DMS53 (cell line): ENCODE measurements at places on chromosomes 2 and 18.

- no peak for DNase-seq
Observed at GRCh38 chr2:8022908-8023640, 658.8 kb upstream of the ID2 start.

DNA sequence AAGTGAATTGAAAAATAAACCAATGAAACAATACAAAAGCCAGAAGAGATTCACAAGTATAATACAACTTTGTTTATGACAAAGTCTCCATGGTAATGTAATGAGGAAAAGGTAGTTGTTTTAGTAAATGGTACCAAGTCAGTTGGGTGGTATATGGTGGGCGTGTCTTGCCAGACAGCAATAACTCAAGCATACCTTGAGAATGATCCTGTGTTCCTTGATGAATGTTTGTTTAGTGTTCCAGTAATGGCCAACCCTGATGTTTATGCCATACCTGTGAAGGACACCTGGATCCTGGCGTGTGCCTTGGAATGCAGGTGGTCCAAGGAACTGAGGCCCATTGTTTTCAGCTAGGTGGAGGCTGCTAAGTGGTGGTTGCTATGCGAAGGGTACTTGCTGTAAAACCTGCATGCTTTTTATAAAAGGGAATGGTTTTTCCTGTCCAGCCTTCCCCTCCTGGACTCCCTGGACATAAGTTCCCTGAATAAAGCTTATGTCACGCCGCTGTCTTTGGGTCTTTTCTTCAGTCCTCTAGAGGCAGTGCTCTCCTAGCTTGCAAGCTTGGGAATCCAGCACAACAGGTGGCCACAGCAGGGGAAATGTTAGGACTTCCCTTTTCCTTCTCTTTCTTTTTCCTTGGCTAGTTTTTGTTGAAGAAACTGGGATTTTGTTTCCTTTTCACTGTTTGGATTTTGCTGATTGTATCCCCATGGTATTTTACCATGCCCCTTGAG, 54.7 kb downstream of the MTA3 start:
- no peak for DNase-seq

DNA sequence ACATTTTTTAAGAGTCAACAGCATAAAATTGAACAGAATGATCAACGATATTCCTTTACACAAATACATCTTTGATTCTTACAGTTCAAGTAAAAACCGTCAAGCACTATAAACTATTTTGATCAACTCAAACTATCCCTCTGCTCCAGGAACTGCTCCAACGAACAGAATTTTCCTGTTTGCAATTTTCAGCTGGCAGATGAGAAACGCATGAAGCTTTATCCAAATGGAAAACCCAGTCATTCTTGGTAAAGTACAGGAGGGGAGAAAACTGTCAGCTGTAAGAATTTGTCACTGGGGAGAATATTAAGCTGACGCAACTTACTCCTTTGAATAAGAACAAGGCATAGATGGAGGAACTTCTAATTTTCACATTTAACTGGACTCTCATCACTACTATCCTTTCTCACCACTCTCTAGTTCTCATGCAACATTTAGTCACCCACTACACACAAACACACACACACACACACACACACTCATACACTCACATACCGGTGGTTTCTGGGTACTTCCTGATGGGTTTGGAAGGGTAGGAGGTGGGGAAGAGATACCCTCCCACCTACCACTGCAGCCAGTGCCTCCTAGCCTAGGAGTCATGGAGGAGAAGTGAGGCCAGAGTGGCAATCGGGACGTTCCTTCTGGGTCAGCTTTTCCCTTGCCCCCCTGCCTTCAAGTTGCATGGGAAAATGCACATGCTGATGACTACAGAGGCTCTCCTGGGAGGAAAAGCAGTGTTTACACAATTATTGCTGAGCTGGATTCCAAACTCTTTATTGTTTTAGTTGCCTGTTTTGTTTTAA, 54.0 kb upstream of the SPATS2L start:
- DNase-seq = peak; percentile 36

DNA sequence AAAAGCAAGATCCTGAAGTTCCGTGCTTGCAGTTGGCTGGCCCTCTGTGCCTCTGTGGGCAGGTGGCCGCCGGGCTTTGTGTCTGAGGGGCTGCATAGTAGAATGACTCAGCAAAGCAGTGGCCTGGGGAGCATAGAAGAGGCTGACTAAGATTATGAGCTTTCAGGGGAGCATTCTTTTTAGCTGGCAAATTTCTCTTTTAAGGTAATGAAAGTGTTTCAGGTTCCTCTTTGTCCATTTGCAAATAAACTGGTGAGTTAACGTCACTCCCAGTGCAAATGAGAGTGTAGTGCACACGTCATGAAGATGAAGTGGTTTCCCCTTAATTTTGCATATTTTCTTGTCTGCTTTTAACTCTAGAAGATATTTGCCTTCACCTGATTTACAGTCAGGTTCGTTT, 98.6 kb downstream of the BCL2L11 start:
- DNase-seq = no peak

GRCh38 chr2:113755835-113756354, 547 bp downstream of the SLC35F5 start:
- DNase-seq = peak; percentile 71

GRCh38 chr2:55118643-55119083, 68.4 kb upstream of the RTN4 start:
- peak; percentile 24 for DNase-seq

DNA sequence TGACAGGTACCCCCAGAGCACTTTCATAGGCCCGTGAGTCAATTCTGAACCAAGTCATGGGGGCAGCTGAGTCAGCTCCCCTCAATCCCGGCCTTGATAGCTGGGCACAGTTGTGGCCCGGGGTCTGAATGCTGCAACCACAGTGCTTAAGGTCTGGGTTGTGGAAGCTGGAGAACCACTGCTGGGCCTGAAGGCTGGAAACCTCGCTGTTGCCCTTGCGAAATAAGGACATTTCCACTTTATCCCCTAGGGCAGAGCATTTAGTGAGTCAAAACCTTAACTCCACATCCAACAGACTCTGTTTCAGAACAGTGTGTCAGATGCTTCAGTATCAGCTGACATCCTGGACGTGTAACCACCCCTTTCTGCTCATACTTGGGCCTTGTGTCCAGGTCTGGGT, 58.6 kb downstream of the SP110 start:
- DNase-seq = no peak

- DNase-seq = no peak
Observed at GRCh38 chr2:191298306-191298705, 53.1 kb downstream of the MYO1B start.

DNA sequence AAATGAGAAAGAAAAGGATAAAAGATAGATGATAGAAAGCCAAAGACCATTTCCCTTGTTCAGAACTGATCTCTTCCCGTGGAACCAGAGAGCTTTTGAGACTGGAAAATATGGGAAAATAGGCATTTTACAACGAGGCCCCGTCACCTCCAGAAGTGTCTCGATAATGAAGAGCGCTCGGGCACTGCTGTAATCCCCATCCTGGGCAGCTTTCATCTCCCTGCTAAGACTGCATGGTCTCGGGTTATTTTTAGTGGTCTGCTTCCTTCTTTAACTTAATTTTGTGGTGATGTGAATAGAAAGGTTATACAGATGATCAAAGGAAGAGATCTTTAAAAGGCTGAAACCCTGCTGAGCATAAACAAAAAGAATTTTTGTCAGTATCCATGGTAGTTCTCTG, 176.6 kb downstream of the METTL4 start:
- no peak for DNase-seq

DNA sequence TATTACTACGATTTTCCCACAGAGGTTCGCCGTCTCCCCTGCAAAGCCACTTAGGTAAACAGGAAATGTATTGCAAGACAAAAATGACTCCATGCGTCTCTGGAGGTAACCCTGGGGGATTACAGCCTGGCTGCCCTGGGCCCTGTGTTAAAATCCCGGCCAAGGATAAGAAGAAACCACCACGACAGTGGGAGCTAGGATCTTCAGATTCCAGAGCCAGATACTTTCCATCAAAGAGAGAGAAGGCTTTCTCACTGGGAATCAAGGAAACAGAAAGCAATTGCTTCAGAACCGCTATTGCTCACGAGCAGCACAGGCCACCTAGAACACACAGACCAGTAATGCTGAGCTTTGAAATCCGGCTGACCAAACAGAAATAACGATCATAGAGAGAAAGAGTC, 97.9 kb upstream of the ZNF516 start:
- DNase-seq = peak; percentile 55

GRCh38 chr2:10230499-10230898, 72.2 kb upstream of the HPCAL1 start:
- DNase-seq = no peak

GRCh38 chr2:64516651-64517510, 7.2 kb upstream of the AFTPH start:
- DNase-seq = no peak
